ENCODE measurements at places on chromosomes 12 and 14.

DNA sequence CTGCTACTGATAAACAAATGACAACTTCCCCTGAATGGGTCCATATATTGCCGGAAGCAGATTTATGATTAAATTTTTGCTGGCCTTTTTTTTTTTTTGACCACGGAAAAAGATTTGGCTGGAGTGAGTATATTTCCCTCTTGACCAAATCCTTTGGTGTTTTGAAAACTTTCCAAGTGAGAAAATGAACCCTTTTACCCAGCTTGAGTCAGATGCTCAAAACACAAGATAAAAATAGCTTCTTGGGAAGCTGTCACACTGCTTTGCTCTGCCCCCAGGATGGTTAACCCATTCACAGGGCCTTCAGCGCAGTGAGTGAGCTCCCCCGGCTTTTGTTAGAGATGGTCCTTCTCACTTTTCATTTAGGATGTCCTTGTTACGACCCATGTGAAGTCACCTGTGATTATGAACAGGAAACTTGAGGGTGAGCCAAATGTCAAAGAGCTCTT is 224.3 kb downstream of the PELI2 start:
- DNase-seq = peak; percentile 19

DNA sequence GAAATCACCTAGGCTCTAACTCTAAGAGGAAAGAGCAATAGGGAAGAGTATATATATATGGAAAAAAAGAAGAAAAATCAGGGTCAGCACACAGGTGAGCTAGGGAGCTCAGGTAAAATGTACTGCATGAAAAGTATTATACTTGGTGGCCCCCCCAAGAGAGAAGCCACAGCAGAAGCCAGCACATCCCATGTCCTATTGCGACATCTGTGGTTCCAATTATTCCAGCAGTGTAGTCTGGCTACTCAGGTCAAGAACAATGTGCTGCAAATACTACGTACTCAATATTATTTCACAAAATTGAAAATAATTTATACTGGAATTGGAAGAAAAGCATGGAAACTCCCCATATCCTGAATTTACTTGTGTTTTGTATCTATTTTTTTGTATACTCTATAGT is 85.5 kb downstream of the CEP83 start:
- DNase-seq = no peak

- DNase-seq = no peak
Observed at GRCh38 chr12:128807161-128807724, 16.5 kb downstream of the SLC15A4 start.

DNA sequence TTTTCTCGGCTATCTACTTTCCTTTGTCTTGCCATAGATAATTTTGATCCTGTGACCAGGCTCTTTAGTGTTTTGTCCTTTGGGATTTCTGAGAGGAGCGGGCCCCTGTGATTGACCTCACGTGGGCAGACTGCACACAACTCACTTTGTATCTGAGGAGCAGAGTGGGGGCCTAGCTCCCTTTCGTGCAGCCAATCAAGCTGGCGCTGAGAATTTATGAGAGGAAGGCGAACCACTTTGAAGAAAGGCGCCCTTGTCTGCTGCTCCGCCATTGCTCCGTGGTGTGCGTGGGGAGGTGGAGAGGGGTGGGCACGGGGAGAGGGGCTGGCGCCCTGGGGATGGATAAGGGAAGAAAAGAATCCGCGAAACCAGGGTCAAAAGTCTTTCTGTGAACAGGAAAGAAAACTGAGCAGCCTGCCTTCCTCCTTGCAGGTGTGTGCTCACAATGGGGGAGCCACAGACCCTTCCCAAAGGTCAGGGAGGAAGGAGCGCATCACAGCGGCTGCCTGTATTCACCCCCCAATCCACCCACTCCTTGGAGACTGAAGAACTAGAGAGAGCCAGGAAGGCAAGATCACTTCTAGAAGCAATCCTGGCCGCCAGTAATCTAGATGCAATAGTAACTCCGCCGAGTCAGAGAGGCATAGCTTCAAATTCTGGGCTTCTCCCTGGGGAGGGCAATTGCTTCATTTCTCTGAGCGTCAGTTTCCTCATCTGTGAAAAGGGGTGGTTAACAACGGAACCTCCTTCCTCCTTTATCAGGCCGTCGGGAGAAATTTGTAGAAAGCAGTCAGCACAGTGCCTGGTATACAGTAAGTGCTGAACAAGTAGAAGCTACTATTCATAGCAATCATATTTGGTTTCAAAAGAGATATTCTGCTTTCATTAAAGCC is 24.9 kb upstream of the MED13L start:
- DNase-seq = no peak

DNA sequence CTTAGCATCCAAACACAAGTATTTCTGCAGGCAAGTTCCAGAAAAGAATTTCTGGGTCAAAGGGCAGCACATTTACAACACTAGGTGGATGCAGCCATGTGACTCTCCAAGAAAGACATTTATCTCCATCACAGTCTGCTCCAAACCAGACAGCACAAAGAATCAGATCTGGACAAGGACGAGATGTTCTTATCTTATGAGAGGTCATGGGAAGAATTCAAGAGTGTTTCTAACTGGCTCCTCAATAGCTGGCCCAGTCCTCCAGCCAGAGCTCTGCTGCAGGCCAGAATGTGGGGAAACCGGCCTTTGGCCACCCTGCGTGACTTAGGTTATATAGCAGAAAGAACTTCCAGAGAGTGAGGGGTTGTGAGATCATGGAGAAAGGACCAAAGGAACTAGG is 17.4 kb downstream of the TMEM119 start:
- no peak for DNase-seq

- DNase-seq = no peak
Observed at GRCh38 chr14:39265806-39266524, 32.2 kb downstream of the MIA2 start.

DNA sequence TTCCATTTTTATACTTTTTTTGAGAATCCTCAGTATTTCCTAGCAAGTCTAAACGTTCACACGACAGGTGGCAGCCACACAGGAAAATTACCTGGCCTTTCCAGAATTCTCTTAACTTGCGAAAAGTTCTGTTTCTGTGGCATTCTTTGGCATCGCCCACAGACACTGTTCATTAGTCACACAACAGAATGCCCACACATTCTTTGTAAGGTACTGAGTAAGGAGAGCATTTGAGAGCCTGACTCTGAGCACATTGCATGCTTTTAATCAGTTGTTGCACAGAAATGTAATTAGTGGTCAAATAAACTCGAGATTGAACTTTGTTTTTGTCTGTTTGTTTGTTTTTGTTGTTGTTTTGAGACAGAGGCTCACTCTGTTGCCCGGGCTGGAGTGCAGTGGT is 52.4 kb downstream of the LMNTD1 start:
- no peak for DNase-seq

GRCh38 chr12:67740711-67741110 is 92.2 kb downstream of the DYRK2 start:
- DNase-seq = no peak

DNA sequence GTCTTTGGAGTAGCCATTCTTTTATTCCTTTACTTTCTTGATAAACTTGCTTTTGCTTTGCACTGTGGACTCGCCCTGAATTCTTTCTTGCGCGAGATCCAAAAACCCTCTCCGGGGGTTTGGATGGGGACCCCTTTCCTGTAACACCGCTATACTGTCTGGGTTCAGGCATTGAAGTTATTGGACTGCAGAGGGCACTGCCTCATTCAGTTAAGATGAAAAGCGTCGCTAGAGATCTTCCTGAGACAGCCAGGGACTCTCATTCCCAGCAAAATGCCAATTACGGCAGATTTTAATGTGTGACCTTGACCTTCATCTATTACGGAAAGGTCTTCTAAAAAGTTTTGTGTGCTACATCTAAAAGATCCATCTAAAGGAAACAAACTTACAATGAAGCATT is 17.3 kb upstream of the RIMKLB start:
- no peak for DNase-seq

- no peak for DNase-seq
Observed at GRCh38 chr12:93413064-93413463, 28.7 kb downstream of the UBE2N start.

DNA sequence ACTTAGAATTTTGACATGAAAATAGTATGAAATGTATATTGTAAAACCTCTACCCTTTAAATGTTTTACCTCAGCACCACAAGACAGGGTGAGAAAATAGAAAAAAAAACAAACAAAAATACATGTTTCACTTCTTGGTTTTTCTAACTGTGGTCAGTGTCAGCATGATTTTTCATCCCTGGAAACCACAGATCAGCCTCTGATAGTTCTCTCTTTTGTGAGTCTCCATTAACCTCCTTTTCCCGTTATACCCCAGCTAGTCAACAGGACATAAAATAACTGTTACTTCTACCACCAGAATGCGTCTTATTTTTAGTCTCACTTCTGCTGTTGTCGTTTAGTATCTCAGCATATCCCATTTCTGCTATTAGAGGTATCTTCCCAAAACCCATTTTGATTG is 48.3 kb upstream of the KCNMB4 start:
- DNase-seq = no peak

GRCh38 chr14:90386321-90386720 is 10.5 kb upstream of the CALM1 start:
- DNase-seq = no peak

GRCh38 chr12:84069699-84070098 is 842.9 kb downstream of the SLC6A15 start:
- no peak for DNase-seq

DNA sequence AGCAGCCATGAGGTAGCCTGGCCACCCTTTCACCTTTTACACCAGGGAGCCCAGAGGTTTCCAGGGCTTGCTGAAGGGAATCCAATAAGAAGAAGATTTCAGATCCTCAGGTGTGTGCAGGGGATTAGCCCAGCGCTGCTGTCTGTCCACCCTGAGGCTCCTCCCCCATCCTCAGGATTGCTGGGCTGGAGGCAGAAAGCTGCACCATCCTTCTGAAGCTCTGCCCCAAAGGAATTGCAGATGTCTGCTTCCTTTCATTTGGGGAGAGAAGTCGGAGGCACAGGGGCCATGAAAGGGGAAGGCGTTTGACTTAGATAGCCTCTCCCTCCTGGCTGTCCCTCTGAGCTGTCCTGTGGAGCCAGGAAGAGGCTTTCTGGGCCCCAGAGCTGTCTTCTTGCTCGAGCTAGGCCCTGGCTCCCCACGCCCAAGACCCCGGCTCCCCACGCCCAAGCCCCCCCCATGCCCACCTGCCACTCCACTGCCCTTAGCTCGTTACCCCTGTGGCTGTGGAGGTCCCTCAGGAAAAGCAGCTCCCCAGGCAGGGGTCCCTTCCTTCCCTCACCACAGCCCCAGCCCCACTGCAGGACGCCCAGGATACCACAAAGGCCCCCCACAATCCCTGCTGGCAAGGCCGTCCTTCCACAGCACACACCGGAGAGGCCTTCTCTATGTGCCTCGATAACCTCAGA is 359.0 kb downstream of the CACNA1C start:
- no peak for DNase-seq

DNA sequence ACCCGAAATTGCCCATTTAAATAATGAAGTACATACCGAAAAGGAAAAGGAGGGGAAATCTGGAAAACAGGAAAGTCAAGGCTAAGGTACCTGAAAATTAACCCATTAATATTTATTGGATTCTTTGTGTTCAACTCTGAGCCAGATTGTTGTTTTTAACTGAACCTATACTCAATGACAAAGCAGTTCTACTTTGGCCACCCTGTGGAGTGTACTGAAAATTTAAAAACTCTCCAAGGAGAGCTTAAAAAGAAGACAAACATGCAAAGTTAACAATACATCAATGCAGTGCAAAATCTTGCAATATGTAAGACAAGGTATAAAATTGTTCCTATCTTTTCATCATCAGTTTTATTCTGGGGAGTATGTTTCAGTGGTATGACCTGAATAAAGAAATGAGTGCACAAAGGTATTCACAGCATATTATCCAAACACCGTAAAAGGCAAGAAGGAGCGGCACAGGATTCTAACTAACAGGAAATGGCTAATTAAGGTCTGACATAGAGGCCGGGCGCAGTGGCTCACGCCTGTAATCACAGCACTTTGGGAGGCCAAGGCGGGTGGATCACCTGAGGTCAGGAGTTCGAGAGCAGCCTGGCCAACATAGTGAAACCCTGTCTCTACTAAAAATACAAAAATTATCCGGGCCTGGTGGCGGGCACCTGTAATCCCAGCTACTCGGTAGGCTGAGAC is 1.7 kb downstream of the USP44 start:
- no peak for DNase-seq

DNA sequence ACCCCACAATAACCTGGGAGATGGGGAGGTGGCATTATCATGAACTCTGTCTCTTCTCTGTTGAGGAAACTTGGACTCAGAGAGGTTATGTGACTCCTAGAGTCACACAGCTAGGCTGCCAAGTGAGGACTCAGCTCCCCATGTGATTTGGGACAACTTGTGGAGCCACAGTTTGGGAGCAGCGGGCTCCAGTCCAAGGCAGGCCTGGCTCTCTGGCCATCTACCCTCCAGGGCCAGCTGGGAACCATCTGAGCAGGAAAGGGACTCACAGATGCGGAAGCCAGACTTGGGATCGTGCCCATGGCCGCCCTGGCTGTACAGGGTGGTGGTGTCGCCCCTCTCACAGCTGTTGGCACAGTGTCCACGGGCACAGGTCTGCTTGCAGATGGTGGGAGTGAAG is 59.1 kb downstream of the ISCA2 start:
- no peak for DNase-seq

DNA sequence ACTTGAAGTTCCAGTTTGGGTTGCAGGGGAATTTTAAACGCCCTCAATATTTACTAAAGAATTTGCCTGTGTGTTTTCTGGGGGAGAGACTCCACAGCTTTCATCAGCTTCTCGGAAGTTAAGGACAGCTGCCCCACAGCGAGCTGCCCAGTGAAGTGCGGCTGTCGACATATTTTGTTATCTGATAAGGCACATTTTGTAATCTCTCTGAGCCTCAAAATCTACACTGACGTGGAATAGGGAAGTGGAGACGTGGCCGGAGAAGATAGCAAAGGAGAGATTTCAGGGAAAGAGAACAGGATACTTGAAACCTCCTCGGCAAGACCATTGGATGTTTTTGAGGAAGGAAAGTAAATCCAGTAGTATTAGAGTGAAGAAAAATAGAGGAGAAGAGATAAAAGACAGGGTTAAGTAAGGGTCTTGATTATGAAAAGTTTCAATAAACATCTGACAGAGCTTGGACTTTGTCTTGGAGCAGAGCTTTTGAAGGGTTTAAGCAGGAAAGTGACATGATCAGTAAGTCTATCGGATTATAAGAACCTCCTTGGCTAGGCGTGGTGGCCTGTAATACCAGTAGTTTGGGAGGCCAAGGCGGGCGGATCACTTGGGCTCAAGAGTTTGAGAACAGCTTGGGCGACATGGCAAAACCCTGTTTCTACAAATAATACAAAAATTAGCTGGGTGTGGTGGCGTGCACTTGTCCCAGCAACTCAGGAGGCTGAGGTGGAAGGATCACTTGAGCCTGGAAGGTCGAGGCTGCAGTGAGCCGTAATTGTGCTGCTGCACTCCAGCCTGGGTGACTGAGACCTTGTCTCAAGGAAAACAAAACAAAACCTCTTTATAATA is 1.1 kb downstream of the POLR3B start:
- DNase-seq = no peak

- peak; percentile 14 for DNase-seq
Observed at GRCh38 chr12:80100591-80100990, 1.3 kb downstream of the OTOGL start.

- DNase-seq = no peak
Observed at GRCh38 chr12:75722714-75723200, 211.3 kb upstream of the KRR1 start.

- DNase-seq = peak; percentile 89
Observed at GRCh38 chr14:70972107-70972976, 65.1 kb downstream of the PCNX1 start.

All from renal pelvis (tissue), 12 donors.